ENCODE measurements at places on chromosomes 13 and 19.

DNA sequence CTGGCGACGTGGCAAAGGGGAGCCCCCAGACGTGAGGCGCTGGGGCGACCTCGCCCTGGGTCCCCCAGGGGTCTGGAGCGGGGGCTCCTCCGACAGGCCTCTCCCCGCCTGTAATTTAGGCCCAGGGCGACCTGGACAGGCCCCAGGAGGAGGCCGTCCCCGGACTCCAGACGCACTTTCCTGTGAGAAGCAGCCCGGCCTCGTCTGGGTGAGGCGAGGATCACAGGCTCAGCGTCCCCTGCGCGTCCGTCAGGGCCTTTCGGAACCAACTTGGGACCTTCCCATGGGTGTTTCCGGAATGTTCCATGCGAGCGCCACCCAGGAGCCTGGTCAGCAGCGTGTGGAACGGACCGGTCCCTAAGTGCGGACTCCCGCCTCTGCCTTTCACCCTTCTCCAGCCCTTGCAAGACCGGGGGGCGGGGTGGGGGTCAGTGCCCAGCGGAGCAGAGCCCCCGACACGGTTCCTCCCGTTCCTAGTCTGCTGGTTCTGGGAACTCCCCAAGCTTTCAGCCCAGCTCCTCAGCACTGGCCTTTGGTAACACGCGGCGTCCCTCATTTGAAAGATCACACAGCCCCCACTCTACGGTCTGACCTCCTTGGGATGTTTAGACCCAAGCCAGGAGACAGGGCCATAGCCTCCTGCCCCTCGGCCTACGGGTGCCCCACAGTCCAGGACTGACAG is 1.1 kb upstream of the GRTP1 start:
- DNase-seq, result no peak

DNA sequence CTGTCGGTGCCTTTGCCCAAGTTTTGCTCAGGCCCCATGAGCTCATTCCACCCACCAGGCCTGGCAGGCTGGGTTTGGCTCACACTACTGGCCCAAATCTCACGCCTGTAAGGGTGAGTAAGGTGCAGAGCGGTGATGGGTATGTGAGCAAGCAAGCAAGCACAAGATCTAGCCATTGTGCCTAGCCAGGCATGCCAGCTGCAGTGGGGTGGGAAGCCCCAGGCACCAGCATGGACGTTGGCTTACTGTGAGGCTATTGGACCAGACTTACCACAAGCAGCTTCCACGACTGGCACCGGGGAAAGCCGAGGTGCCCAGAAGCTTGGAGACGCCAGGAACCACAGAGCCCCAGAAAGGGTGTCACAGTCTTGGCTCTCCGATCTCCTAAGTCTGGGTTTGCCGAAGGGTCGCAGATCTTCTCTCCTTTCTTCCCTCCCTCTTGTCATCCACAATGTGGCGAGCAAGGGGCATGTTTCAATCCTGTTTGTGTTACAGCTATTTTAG is 2659.4 kb upstream of the PCDH20 start:
- no peak for DNase-seq

DNA sequence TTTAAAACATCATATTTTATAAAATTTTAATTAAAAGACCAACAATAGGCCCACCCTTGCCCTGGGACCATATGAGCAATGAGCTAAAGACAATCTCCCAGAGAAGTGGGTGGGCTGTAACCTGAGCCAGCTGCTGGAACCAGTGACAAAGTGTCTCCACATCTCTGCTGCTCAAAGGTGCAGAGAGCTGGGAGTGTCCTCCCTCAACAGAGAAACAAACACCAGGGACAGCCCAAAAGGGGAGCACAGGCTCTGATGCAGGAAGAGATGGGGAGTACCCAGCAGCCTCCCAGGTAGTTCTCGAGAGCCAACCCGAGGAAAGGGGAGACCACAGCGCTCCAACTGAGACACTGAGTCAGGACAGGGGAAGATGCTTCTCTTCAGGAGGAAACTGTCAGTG is 39.1 kb downstream of the DOCK9 start:
- no peak for DNase-seq

DNA sequence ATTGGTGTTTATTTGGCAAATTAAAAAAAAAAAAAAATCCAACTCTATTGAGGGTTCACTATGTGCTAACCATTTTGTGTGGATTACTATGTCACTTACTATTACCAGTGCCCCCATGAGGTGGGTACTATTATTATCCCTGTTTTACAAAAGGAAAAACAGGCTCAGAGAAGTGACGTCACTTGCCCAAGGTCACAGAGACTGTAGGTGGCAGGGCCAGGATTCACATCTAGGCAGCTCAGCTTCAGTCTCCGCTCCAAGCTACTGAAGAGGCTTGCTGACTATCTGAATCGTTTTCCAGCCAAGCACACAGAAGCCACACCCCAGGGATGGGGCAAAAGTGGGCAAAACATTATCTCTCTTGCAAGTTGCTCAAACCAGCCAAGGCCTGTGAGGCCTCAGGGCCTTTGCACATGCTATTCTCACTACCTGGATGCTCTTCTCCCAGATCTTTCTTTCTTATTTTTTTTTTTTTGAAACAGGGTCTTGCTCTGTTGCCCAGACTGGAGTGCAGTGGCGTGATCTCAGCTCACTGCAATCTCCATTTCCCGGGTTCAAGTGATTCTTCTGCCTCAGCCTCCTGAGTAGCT is 4.8 kb upstream of the ANGPTL8 start:
- DNase-seq, result no peak

GRCh38 chr19:51702825-51703574 is 9.9 kb downstream of the SPACA6 start:
- no peak for DNase-seq
